ENCODE measurements at places on chromosomes 2 and 18.

DNA sequence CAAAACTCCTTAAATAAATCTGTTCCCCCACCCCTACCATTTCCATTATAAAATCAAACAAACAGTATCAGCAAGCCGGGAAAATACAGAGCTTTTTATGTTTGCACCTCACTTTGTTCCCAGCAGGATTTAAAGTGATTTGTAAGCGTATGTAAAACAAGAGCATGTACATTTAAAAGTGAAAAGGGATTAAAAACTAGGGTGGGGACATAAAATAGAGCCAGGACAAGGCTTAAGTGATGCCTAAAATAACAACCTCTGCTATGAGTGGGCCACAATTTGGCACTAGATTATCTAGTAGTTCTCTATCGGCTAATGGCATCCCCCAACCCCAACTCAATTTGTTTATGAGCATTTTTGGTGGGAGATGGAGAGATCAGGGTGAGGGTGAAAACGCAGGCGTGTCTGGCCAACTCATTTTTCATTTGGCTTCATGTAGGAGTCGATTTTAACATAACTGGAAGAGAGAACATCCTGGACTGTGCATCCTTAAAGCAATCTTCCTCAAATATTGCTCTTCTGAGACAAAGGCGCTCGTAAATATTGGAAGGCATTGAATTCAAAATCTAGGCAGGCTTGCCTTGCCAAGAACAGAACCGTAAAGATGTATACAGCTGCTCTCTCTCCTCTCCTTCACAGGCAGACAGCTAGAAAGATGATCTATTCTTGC is 34.5 kb upstream of the TSPYL6 start:
- DNase-seq: no peak

DNA sequence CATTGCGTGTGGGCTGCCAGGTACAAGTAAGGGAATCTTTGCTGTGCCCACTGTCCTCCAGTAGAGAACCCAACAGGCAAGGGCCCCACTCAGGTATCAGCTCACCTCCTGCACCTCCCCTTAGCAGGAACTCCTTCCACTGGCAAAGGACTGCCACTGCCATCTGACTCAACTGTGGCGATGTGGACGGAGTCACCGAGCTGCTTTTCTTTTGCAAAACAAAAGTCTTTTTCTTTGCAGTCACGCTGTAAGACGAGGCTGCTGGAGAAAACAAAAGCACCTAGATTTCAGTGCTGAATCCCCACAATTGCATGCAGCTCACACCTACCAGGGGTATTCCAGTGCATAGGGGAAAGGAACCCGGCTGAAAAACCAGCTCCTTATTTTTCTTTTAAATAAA is 7.9 kb downstream of the MTERF4 start:
- DNase-seq: no peak

GRCh38 chr2:205617905-205618304 is 64.4 kb upstream of the NRP2 start:
- DNase-seq: no peak

GRCh38 chr2:172066394-172066886 is 18.9 kb upstream of the DLX1 start:
- no peak for DNase-seq

DNA sequence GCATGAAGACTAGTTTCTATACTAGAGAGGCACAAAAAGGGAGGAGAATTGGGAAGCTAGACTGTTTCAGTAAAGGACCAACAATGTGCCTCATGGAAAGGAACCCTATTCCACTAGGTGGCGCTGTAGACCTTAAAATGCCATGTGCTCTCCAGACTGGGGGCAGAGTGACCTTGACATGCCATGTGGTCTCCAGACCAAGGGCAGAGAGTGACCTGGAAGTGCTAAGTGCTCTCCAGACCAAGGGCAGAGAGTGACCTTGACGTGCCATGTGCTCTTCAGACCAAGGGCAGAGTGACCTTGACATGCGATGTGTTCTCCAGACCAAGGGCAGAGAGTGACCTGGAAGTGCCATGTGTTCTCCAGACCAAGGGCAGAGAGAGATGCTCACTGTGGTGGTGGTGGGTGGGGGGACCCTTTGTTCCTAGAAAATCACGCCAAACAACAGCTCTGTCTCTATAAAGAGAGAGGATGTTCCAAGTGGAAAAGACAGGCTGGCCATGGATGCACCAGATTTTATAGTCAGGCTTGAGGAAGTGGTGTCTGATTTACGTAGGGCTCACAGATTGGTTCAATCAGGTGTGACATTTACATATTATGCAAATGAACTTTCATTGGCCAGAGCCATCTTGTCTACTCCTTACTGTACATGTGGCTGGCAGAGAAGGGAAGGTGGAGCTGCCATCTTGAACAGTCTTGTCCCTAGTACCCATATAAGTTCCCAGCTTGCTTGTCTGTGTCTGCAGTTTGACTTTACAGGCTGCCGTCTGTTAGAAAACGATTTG is 344.0 kb upstream of the DDX18 start:
- DNase-seq: no peak

GRCh38 chr2:149871091-149871885 is 283.7 kb upstream of the MMADHC start:
- no peak for DNase-seq

- DNase-seq: no peak
Observed at GRCh38 chr2:230160112-230160660, 59.6 kb downstream of the SP110 start.

GRCh38 chr2:226904592-226904991 is 68.7 kb downstream of the RHBDD1 start:
- no peak for DNase-seq

- DNase-seq: no peak
Observed at GRCh38 chr2:140808820-140809219, 1322.0 kb downstream of the LRP1B start.

DNA sequence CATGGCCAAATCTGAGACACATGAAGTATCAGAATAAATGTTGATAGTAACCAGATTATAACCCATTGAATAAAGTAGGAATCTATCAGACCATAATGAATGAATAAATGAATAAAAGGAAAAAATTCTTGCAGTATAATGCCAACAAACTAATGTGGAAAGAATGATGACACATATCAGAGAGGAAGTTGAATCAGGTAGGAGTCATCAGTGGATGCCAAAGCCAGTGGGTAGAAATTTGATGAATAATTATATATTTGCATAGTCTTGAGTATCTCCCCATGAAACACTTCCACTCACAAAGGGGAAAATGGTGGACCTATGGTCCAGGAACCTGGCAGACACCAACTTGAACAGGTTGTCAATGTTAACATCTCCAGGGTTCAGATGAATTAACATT is 68.6 kb downstream of the GALNT3 start:
- DNase-seq: no peak

DNA sequence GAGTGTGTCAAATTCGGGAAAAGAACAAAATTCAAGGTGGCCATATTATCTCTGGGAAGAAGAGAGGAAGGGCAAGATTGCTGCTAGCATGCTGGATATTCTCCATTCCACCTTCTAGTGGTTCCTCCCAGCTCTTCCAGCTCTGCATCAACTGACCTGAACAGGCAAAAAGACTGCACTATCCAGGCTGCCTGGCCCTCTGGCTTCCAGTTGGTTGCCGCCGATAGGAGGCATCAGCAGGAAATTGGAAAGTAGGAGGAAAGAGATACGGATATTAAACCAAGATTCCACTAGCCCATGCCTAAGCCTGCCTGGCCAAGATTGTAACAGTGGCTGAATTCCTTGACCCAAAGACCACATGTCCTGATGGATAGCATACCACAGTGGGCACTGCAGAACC is 1.7 kb upstream of the RTTN start:
- DNase-seq: no peak

DNA sequence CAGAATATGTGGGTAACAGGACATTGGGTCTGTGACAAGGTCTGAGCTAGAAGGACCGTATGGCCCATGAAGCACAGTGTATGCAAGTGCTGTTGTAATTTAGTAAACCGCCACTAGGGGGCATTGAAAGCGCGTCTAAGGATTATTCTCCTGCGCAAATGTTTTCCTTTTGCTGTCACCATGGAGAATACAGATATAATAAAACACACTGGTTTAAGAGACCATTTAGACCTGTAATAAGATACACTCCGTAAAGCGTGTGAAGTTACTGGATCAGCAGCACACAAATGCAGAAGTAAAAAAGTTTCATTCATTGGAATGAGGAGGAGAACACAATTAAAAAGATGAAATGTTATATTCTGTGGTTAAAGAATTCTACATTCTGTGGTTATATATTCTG is 272.4 kb downstream of the AGAP1 start:
- DNase-seq: no peak

GRCh38 chr18:68727506-68727905 is 12.6 kb upstream of the TMX3 start:
- DNase-seq: no peak

- no peak for DNase-seq
Observed at GRCh38 chr2:116491292-116491691, 1323.2 kb upstream of the DDX18 start.

DNA sequence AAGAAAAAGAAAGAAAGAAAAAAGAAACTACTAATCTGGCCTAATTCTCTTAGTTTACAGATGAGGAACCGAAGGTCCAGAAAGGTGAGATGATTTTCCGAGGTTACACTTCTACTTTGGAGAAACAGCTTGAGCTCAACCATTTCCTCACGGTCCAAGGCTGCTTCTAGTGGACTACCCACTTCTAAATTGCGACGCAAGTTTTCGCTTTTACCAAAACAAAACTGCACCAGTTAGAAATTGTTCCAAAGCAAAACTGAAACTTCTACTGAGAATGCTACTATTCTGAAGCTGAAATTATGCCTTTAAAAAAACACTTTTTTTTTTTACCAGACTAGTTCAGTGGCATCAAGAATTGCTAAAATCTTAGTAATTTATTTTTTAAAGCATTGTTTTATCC is 101.6 kb downstream of the INO80D start:
- no peak for DNase-seq

GRCh38 chr2:26438526-26438925 is 36.8 kb downstream of the DRC1 start:
- DNase-seq: no peak

DNA sequence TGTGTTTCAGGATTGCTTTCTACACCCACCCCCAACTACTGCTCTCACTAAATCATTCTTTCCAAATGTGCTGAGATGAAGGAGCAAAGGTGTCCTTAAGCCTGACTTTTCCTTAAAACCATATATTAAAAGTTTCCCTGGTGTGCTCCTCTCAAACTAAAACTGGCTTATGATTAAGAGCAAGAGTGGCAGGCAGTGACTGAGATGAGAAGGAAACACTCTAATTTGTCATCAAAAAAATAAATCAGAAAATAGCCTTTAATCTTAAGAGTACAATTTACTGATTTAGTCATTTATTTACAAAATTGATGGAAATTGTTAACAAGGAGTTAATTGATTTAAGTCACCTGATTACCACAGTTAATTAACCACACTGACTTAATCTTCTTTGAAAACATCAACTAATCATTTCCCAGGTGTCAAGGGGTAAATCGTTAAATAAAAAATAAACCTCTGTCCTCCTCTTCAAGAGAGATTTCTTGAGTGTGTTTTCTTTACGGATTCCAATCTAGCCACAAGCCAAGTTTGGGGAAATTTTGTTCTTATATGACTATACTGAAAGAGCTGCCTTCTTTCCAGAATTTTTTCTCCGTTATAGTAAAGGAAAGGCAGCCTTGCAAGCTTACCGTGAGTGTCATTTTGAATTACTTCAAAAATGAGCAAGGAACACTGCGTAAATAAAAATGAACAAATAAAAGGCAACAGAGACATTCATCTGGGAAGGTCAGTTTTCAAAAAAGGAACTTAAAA is 17.4 kb downstream of the LRP2 start:
- no peak for DNase-seq

GRCh38 chr2:54878182-54878581 is 154.7 kb downstream of the EML6 start:
- DNase-seq: no peak

- no peak for DNase-seq
Observed at GRCh38 chr18:10231220-10231619, 223.2 kb upstream of the APCDD1 start.

GRCh38 chr2:11574176-11575046 is 40.6 kb downstream of the GREB1 start:
- DNase-seq: no peak

GRCh38 chr18:48316177-48316576 is 93.0 kb downstream of the ZBTB7C start:
- DNase-seq: no peak

DNA sequence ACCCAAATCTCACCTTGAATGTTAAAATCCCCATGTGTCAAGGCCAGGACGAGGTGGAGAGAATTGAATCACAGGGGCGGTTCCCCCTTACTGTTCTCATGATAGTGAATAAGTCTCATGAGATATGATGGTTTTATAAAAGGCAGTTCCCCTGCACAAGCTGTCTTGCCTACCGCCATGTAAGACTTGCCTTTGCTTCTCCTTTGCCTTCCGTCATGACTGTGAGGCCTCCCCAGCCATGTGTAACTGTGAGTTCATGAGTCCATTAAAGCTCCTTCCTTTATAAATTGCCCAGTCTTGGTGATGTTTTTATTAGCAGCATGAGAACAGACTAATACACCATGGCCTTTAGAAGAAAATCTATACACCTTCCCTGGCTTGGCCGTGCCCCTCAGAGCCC is 7.4 kb upstream of the MBP start:
- DNase-seq: no peak

DNA sequence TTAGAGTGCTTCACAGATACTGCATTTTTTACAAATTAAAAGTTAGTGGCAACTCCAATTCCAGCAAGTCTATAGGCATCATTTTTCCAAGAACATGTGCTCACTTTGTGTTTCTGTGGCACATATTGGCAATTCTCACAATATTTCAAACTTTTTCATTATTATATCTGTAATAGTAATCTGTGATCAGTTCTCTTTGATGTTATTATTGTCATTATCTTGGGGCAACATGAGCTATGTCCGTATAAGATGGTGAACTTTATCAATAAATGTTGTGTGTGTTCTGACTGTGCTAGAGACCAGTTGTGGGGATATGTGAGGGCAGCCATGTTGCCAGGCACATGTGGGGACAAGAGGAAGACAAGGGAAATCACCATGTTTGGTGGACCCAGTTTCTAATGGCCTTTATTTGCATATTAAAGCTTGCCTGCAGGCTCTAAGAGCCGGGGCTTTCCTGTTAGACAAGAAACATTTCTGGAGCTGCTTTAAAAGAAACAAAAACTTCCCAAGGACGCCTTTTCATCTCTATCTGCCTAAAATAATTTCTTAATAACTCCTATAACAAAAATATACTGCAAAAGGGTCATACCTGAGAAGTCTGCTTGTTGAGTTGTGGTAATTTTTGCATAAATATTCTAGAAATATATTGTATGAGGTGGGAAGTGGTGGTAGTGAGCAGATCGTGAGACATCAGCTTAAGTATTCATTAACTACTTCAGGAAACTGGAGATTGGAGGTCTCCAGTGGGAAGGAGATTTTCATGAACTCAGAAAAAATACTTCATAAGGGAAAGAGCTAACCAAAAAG is 37.2 kb downstream of the KYNU start:
- no peak for DNase-seq

DNA sequence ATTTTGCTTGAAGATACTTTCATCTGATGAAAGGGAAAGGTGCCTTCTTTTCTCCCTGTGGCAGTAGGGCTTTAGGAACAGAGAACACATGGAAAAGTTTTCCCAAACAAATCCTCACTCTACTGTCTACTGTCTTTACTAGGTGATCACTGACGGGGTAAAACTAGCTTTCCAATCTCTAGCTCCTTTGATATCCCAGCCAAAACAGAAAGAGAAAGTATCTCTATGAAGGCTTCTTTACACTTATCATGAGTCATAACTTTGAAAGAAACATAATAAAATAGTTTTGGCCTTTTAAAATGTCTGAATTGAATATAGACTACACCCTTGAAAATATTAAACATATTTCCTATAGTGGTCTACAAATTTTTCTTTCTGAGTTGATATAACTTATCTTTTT is 214.5 kb downstream of the DSEL start:
- no peak for DNase-seq
